ENCODE measurements at places on chromosomes 7 and 10. TPM values are rescaled to one million over a fixed set of nuclear protein-coding genes. Genes with fewer than 3 reads are reported as not detected.

Gene TMEM130
- 0.44 TPM for total RNA-seq

Gene ARHGEF35
- total RNA-seq = 2.8 TPM

Gene KMT2C
- 31.1 TPM for total RNA-seq

Gene STEAP1B
- 25.9 TPM for total RNA-seq

Gene PLXDC2
- 2.8 TPM for total RNA-seq

Gene CYP3A5
- 0.44 TPM for total RNA-seq

Gene MRC1
- total RNA-seq = under 0.01 TPM

Gene MMRN2
- 3.6 TPM for total RNA-seq

Gene ASAH2
- total RNA-seq = 0.17 TPM

Gene CPED1
- total RNA-seq = 122 TPM
